ENCODE measurements at places on chromosomes 6 and 20.

DNA sequence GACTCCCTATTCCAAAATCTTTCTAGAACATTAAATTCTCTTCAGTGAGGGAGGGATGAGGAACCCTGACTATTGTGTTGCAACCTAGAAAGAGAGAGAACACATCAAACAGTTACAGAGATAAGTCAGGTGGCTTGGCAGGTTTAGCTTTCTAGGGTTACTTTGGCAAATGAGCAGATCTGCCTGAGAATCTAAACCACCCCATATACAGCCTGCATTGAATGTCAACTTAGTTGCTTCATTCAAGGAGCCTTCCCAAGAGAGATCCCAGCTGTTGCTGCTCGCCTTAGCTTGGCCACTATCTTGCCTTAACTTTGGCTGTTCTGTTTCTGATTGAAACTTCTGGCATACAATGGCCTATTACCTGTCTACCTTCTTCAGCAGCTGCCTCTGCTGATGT lies 74.7 kb upstream of the TCF21 start:
- no peak for DNase-seq

- no peak for DNase-seq
These were observed 329.7 kb downstream of the MAFB start for GRCh38 chr20:40359131-40359912.

DNA sequence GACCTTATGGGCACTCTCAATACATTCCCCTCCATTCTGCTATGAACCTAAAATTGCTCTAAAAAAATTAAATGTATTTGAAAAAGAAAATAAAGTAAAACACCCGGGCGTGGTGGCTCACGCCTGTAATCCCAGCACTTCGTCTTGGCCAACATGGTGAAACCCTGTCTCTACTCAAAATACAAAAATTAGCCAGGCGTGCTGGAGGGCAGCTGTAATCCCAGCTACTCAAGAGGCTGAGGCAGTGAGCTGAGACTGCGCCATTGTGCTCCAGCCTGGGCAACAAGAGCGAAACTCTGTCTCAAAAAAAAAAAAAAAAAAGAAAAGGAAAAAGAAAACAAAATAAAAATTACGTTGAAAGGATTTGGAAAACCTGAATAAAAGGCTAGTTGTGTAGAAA lies 60.5 kb downstream of the CD164 start:
- no peak for DNase-seq

- DNase-seq = peak; percentile 3
These were observed 465.0 kb upstream of the GJE1 start for GRCh38 chr6:141667580-141668309.

DNA sequence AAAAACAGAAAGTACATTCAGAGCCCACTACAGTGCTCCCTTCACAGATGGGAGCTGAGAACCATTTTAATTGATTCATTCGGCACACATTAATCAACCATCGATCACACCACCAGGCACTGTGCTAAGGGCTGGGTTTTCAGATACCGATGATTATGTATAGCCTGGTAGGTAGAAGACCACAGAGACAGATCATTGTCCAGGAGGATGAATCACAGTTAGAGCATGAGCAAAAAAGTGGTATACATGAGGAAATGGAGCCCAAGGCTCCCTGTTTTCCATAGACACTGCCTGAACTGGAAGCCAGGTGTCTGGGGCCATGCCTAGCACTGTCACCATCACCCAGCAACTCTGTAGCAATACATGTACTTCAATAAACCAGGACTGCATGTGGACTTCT lies 9.0 kb upstream of the PRDM1 start:
- no peak for DNase-seq

DNA sequence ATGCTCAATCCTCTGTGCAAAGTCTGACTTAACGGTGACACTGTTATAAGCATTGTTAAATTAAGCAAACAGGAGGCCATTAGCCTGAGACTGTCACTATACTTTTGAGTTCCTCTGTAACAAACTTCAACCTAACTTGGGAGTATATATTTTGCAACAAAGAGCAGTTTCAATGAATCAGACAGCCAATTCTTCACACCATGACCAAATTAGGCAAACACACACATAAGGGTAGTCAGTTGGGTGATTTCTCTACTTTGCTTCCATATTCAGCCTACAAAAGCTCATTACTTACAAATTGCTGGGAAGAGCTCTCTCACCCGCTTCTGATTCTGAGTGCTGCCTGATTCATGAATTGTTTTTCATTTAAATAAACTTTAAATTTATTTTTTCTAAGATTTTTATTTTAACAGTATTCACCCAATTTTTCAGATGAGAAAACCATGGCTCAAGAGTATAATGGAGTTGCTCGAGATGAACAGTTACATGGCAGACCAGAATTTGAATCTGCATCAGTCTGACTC lies 60.5 kb downstream of the HACE1 start:
- DNase-seq = no peak

DNA sequence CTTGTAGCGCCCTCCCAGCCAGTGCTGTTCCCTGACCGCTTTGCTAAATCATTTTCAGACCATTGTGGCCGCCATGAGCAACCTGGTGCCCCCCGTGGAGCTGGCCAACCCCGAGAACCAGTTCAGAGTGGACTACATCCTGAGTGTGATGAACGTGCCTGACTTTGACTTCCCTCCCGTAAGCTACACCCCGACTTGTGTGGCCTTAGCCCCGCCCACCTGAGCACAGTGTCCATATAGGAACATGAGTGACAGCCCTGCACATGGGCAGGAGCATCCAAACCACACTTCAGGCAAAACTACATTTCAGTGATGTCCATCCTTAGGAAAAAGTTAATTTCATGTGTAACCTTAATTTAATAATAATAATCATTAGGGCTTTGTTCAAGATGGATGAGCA lies 51.1 kb downstream of the GNAS start:
- no peak for DNase-seq

- DNase-seq = no peak
These were observed 54.5 kb upstream of the DACT2 start for GRCh38 chr6:168374051-168374502.

- DNase-seq = no peak
These were observed 419.7 kb downstream of the CD109 start for GRCh38 chr6:74115674-74116073.

All from AG04449 (cell line).